SK-N-SH (cell line): ENCODE measurements at places on chromosomes 7 and 10.

- DNase-seq = no peak
These were observed 132.5 kb downstream of the WDR37 start for GRCh38 chr10:1188558-1189135.

- DNase-seq = no peak
These were observed 581.2 kb downstream of the SUGCT start for GRCh38 chr7:40716052-40716451.

DNA sequence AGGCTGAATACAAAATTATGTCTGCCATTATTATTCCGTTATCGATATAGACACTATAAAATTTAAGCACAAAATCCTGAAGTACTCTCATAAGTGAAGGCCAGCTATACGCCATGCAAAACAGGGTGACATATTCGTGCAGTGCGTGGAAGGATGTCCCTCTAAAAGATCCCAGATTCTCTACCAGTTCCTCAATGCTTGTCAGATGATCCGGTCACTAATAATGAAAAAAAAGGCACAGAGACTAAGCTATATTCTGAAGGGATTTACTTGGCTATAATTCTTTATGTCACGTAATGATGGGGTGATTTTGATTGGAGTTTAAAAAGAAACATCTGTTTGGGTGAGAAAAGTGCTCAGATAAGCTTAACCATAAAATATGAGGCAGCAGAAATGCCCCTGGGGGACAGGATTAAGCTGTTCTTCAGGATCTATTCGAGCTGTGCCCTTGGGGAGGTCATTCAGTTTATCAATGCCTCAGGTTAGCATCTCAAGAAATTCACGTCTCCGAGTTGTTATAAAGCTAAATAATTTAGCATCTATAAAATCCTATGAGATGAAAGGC, 229.7 kb upstream of the PITRM1 start:
- no peak for DNase-seq

DNA sequence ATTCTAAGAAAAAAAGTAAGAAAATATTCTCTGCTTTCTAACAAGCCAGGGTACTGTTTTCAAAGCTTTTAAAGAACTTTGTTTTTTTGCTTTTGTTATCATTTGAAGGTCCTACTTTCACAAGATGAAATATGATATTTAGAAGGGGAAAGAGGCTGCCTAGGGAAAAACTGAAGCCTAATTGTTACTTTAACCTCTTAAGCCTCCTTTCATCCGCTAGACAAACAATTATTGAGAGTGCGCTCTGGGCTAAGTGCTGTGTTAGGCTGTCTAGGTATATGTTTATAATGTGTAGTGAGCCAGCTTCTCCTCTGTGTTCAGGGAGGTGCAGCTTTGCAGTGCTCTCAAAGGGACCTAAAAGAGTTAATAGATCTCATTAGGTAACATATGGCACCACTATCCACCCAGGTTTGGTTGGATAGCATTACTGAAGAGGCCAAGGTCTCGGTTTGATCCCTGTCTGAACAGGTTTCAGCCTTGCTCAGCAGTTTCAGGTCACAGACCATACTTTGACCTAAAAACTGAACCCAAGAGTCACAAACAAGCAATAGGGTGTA, 17.9 kb downstream of the PDK4 start:
- DNase-seq = no peak

DNA sequence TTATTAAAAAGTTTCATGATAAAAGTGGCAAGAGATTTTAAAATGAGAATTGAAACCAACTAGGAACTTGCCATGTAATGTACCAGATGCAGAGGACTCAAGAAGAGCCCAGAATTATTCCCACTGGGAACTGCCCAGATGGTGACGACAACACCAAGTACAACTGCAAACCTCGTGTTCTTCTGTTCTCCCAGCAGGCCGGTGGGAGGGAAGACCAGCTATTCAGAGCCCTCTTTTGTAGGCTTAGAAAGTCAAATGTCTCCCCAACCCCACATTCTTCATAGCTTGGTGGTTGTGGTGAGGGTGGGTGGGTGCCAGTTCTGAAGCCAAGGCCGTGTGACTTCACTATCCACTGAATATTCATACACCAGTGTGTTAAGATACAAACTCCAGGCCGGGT, 54.3 kb upstream of the ITGB1 start:
- DNase-seq = no peak

DNA sequence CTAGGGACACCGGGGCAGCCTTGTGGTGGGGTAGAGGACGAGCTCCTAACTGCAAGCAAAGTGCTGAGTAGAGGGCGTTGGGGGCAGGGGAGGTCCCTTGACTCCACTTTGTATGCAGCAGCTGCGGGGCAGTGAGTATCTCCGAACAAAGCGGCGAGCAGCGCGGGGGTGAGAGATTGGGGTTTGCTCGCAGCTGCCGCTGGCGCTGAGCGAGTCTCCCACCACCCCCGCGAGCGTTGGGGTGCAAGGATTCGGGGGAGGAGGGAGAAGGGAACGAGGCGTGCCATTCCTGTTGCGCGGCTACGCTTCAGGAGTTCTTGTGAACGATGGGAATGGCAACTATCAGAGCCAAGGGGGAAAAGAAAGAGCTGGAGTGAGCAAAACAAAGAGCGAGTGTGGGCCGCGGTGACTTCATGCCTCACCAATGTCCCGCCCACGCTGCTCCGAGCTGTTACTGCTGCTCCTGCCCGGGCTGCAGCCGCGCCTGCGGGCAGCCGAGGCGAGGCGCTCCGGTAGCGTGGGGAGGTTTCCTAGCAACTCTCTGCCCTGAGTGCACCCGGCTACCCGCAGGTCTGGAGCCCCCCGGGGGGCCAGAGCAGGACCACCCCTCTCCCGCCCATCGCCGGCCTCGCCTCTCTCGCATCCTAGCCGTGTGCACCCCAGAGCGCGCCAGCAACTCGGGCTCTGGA, at the start of gene ITGB8:
TSS of gene ITGB8 (plus strand) at position 662 of the 689 bp plus-strand sequence. CDS start 907 bp downstream, outside the sequence.
- peak; percentile 86 for DNase-seq

- no peak for DNase-seq
These were observed 82.7 kb upstream of the C1GALT1 start for GRCh38 chr7:7099584-7100014.

GRCh38 chr7:140161047-140161446, 15.7 kb downstream of the KDM7A start:
- no peak for DNase-seq

- no peak for DNase-seq
These were observed 637.1 kb downstream of the CCSER2 start for GRCh38 chr10:84965468-84965867.

GRCh38 chr10:101867931-101868330, 24.3 kb upstream of the KCNIP2 start:
- DNase-seq = no peak

- no peak for DNase-seq
These were observed 169.5 kb downstream of the DKK1 start for GRCh38 chr10:52483587-52483986.

DNA sequence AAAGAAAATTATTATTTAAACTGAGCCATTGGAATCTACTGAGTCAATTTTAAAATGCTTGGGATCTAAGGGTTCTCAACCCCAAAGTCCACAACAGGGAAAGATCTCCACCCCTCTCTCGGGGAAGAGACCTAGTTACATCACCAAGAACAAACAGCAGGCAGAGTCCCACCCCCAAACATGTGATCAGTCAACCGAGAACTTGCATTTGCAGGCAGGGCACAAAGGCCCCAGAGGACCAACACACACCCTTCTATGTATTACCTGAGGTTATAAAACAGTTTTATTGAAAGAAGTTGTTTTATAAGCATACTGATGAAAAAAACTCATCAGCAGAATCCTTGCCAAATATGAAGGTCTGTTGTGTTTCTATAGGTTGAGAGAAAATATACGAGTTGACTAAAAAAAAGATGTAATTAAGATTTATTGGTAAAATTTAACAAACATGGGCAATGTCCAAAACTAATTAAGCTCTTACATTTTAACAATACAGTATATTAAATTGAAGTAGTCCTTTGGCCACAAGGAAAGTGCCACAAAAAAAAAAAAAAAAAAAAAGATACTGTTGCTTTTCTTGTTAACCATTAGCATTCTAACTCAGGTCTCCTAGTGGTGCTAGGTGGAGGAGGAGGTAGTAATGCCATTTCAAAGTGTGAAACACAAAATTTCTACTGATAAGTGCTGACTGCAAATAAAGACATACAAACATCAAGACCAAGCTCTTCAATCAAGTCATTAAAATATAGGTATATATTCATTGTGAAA, 975 bp upstream of the USP54 start:
- peak; percentile 17 for DNase-seq

DNA sequence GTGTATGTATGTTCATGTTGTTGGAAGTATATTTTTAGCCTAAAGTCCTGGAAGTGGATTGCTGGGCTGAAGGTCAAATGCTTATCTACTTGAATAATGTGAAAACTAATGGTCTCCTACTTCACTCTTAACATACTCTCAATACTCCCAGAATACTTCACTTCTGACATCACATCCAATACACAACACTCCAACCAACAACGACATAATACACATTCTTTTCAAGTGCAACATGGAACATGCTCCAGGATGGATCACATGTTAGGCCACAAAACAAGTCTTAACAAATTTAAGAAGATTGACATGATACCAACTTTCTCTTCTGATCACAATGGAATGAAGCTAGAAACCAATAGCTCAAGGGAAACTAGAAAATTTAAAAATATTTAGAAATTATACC, 126.9 kb upstream of the ADCY1 start:
- no peak for DNase-seq

DNA sequence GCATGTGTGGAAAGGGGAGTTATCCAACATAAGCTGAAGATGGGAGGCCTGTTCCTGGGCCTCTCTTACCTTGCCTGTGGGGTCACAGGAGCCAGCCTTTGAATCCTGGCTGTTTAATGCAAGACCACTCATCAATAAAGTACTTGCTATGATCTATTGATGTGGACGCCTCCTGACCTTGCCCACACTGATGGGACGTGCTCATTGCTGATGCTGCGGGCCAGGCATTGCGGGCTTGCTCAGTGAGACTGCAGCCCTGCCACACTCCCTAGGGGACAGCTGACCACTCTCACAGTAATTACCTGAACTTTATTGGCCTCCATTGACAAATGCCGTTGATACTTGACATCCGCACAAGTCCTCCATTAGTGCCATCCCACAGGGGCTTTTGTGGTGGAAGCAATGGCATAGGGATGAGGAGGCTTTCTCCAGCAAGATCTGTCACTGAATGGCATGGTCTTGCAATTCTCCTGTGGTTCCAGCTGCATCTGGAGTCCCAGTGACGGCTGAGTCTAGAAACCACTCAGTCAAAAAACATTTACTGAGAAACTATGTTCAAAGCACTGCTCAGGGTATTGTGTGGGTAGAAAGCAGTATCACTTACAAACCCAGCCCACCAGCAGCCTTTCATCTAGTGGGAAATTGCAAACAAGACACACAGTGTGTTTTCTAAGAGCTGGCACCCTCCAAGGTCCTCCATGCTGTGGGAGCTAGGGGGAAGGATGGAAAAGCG, 135.1 kb upstream of the YAE1 start:
- DNase-seq = no peak

DNA sequence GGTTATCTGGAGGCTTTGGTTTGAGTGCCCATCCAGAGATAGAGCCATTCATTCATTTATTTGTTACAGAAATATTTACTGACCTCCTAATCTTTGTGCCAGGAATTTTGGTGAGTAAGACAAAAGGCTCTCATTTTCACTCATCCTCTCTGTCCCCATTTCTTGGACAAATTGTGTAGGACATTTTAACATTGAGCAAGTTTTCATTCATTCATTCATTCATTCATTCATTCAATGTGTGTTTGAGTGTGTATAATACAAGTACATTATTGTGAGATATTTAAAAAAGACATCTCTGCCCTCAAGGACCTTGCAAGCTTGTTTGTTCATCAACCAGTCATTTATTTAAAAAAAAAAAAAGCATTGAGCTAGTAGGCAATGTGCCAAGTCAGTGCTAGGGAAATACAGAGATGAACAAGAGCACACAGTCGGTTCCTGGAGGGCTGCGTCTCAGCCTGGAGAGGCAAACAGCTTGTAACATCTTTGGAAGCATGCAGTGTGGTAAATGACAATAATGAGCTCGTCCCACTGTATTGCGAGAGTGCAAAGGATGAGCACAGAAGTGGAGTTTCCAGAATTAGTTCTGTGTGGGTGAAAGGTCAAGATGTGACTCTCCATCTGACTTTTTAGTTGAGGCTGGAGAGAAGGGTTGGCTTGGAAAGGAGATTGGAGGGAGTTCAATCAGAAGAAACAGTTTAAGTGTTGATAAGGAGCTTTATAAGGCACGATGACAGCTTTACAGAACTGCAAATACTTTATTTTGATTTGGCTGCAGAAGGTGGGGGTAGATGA, 50.5 kb upstream of the HBP1 start:
- no peak for DNase-seq

DNA sequence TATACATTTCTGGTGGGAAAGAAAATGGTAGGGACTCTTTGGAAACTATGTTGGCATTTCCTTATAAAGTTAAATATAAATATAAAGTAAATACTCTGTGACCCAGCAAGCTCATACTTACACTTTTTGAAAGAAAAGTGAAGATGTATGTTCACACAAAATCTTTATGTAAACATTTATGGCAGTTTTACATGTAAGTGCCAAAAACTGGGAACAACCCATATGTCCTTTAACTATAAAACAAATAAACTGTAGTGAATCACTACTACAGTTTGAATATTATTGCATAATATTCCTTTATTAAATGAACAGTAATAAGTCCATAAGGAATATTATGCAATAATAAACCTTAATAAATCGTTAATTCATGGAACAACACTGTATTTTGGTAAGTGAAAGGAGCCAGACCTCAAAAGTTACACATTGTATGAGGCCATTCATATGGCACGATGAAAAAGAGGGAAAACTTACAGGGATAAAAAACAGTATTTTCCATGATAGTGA, 1660.3 kb upstream of the LRRTM3 start:
- DNase-seq = no peak

DNA sequence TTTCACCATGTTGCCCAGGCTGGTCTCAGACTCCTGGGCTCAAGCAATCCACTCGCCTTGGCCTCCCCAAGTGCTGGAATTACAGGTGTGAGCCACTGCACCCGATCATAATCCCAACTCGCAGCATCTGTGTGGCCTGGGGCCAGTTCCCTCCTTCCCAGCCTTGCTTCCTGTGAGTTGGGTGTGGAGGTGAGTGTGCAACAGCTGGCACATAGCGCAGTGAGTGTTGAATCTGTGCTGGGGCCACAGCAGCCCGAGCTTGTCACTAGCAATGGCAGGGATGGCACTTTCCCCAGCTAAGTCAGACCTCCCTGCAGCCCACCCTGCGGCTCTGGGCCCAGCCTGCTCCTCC, 12.2 kb downstream of the TMEM184A start:
- DNase-seq = no peak

- no peak for DNase-seq
These were observed 382.0 kb upstream of the ADARB2 start for GRCh38 chr10:2119316-2119715.

DNA sequence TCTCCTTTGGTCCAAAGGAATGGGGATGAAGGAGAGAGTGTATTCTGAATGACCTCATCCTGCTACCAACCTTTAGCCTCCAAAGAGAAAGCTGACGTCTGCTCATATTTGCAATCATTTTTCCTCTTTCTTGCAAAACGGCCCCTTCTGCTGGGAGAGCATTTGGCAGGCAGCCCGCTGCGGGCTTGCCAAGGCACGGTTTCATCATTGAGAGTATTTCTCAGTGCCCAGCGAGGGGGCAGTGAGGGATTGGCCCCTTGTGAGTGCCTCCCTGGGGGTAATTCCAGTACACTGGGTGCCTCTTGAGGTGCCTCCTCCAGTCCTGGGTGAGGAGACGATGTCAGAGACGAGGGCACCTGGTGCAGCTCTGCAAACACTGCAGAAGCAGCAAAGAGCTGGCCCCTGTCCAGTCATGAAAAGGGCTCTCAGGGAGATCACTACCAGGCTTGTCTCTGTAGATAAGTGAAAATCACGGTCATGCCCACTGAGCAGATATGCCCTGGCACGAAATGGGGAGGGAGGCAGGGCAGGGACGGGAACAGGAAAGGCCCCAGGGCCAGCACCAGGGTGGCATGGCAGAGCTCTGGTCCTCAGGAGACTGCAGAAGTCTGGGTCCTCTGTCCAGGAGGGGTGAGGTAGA, 48.7 kb upstream of the SHH start:
- no peak for DNase-seq
